ENCODE measurements at places on chromosomes 6 and 20.

DNA sequence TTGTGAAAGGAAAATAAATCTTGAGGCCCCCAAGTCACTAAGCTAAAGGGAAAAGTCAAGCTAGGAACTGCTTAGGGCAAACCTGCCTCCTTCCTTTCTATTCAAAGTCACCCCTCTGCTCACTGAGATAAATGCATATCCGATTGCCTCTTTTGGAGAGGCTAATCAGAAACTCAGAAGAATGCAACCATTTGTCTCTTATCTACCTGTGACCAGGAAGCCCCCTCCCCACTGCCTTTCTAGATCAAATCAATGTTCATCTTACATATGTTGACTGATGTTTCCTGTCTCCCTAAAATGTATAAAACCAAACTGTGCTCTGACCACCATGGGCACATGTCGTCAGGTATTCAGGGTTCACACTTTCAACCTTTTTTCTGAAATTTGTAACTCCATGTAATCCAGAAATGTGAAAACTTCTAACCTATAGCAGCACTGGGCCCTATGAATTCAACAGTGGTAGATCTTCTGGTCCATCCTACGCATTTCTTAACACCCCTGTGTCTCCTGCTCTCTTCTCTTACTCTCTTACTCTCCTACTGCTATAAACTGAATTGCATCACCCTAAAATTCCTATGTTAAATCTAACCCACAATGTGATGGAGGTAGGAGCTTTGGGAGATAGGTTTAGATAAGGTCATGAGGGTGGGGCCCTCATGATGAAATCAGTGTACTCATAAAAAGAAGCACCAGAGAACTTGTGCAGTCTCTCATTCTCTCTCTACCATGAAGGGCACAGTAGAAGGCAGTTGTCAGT is 89.3 kb downstream of the EPB41L2 start:
- no peak for DNase-seq

- no peak for DNase-seq
Measured at GRCh38 chr20:5696011-5696559, 54.1 kb upstream of the SHLD1 start.

- DNase-seq: no peak
Measured at GRCh38 chr6:152697634-152698033, at the start of gene MYCT1. Gene MYCT1 (plus strand): TSS chr6:152697897. CDS start chr6:152697903, 6 bp downstream.

DNA sequence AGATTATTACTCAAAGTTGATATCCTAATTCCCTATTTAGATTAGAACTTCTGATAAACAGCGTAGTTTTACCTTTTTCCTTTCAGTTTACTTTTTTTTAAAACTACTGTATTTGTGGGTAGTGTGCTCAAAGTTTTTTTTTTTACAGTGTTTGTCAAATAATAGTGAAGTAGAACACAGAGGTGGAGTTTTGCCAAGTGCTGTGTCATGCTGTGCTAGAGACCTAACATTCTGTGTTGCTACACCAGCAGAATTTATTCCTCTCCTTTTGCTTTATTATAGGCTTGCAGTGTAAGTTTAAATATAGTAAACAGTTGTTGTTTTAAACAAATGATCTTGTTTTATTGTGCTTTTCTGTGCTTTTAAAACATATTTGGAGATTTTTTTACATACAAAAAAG is 125.4 kb downstream of the HIVEP1 start:
- DNase-seq: no peak

- DNase-seq: no peak
Measured at GRCh38 chr6:151379933-151380847, 11.2 kb downstream of the ZBTB2 start.

GRCh38 chr20:49172413-49172812 is 15.7 kb downstream of the STAU1 start:
- no peak for DNase-seq

- DNase-seq: no peak
Measured at GRCh38 chr6:91196729-91197128, 609.9 kb upstream of the MAP3K7 start.

DNA sequence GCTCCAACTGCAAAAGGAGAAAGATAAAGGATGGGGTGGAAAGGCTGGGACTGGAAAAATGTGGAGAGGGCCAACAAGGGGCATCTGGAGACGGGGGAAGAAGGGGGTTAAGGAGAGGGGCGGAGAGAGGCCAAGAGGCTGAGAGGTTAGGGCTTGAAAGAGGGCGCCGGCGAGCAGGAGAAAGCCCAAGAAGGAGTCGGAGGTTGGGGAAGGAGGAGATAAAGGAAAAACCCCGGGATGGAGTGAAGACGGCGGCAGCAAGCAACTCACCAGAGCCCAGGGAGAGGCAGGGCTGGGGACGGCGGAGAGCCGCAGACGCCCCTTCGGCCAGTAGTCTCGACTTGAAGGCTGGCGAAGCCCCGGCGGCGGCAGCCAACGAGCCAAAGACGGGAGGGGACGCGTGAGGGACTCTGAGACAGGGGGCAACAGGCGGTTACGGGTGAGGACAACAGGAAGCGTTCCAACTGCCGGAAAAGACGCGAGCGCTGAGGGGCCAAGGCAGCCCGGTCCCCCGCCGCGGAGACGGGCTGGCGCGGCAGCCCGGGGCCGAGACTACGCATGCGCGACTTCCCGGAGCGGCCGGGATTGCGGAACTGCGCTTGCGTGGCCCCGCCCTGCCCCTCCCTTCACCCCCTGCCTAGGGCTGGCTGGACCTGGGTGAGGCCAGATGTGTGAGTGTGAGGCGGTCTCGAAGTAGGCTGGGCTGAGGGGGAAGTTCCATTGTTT is at the start of gene STK38:
Gene STK38 (minus strand): TSS at position 560 of the 726 bp plus-strand sequence. CDS start 7,277 bp downstream, outside the sequence.
- peak; percentile 94 for DNase-seq

DNA sequence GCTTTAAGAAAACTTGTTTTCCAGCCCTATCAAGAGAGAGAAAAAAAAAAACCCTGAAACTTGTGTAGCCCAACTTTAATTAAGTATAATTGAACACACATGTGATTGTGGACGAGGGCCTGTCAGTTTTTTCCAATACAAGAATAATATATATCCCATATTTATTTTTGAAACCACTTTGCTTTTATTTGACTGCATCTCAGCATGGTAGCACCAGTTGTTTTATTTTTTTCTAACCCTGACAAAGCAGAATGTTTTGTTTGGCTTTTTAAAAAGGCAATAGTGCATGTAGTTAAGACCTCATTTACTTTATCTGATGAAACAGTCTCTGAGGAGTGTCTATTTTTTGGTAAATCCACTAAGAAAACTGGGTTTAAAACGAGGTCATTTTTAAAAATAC is 257.7 kb downstream of the CDKAL1 start:
- no peak for DNase-seq

DNA sequence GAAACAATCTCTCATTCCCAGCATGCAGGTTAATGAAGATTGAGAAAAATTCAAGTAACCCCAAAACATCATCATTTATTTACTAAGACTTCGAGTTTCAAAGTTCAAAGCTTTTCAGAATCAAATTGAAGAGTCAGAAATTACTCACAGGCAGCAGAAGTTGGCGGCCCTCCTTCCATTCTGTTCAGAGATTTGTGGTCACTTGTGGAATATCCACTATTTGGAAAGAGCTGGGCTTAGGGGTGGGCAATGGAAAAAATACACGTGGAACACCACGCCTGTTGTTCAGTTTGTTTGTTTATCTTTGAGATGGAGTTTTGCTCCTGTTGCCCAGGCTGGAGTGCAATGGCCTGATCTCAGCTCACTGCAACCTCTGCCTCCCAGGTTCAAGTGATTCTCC is 108.6 kb upstream of the NAA20 start:
- no peak for DNase-seq

DNA sequence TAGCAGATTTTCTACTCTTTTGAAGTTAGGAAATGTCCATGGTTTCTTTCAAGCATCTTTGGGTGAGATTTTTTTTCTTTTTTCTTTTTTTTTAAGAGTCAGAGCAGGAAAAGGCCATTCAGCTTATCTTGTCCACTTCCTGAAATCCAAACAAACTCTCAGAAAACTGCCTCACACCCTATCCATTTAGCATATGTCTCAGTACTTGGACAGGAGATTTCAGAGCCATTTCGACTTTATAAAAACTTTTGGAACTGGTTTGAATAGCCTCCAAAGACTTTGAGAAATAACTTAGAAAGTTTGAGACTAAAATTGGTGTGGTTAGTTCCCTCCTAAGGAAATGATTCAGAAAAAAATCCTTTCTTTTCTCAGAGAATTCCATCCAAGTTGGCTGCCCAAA is 125.1 kb downstream of the MYLK4 start:
- DNase-seq: no peak

DNA sequence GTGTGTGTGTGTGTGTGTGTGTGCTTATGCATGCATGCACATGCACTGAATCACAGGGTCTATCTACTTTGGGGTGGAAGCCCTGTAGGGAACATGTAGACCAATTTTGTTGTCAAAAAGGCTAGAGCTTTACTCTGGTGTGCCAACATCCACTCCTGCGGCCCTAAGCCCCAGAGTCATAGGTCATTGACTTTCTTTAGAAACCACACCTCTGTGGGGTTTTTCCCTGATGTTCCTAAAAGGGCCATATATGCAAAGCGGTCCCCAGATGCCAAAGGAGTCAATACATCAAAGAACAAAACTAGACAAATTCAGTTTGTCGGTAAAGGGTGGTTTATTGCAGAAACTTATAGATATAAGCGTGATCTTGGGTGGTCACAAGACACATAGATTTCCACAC is 29.8 kb upstream of the SLC2A12 start:
- DNase-seq: no peak

DNA sequence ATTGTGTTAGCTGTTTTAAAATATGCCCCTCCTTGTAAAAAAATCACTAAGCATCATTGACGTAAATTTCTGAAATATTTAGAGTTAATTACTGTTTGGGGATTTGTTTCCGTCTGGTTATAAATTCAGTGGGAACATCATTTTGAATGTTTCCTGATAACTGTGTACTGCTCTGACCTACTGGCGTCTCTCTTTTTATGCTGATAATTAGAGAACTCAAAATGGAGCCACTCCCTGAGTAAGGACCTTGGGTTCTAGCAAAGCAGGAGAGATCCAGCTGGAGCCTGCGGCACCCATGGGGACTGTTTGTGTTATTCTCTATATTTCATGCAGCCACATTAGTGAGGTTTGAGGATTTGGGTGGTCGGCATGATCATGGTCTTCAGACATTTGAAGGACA is 124.9 kb downstream of the SOBP start:
- no peak for DNase-seq

DNA sequence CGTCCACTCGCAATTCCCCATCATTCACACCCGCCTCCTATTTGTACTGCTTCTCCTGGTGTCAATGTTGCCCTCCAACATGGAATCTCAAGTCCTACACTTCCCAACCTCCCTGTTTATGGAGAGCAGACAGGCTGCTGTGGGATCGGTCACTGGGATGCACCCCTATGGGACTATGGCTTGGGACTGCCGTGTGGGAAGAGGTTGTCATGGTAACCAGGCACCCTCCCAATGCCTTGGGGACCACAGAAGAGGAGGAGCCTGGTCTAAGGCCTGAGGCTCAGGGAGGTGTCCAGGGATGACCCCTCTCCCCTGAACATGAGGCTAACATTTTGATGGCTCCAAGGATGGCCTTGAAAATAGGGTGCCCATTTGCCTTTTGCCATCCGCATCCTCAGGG is 116.6 kb upstream of the CST7 start:
- no peak for DNase-seq

DNA sequence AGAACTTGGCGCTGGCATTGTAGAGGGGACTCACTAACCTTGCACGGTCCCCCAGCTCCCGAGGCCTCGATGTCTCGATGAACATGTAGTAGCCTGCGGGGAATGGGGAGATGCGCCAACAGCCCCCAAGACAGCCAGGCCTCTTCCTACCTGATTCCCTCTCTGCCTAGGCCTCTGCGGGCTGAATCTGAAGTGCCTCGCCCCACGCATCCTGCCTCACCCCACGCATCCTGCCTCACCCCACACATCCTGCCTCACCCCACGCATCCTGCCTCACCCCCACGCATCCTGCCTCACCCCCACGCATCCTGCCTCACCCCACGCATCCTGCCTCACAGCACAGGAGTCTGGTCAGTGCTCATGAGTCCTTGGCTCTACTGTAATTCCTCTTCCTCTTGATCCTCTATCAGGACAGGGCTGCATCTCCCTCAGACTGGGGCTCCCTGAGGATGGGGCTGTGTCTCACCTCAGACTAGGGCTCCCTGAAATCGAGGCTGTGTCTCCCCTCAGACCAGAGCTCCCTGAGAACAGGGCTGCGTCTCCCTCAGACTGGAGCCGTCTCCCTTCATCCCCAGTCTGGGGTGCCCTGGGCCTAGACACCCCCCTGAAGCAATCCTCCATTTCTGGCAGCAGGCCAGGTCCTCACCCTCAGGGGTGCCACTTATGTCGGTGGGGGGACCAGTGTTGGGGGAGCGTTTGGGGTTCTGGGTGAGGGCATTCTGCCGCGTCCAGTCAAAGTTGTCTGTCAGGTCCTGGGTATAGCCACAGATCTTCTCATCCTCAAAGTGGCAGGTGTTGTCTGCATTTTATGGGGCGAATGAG is 53.6 kb downstream of the MDGA1 start:
- DNase-seq: no peak

DNA sequence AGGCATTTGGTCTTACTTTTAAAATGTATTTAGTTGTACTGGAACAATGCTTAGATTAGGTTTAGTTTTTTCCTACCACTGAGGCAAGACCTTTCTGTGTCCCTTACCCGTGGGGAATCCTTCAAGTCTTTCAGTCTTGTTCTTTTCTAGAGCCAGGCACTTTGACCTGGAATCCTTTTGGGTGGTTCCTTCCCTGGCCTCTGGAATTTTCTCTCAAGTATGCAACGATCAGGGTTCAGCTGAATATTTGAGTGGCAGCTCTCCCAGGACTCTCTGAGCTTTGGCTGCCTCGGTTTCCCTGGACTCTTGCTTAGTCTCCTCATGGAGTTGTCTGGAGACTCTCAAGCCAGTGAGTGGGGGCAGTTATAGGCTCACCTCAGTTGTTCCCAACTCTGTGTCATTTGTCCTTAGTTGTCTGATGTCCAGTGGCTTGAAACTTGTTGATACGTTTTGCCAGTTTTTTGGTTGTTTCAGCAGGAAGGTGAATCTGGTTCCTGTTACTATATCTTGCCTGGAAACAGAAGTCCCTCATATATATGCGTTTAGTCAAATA is 118.1 kb downstream of the QKI start:
- DNase-seq: no peak

DNA sequence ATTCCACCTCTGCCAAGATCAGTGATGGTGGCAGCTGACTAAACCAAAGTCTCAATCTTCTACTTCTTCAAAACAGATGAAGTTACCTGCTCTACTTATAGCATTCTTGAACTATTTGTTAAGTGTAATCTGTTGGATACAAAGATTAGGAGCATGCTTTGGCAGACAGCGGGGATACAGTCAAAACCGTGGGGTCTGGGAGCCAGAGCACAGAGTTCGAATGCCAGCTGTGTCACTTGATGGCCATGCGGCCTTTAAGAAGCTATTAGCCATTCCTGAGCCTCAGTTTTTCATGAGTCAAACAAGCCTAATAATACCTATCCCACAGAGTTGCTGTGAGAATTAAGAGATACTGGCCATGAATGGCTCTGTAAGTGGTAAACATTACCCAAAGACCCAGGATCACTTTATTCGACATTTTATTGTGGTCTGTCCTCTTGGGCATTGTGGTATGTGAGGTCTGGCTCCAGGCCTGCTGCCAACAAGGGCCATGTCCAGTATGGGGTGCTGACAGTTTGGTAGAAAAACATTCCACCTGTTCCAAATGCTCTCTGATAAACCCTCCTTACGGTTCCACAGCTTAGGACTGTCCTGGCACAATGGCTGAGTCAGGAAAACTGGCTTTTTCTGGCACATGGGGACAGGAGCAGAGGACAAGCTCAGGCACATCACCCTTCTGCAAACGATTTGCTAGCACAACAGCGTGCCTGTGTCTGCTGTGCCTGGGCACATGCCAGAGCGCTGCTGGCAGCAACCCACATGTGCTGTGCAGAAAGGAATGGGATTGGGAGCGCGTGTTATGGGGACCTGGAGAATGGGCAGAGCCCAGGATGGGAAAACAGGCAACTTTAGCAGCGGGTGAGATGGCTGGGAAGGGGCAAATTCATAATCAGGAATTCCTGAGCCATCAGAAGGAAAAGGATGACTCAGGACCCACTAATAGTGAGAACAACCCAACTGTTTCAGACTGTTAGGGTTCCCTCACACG is 15.7 kb upstream of the FAM83C start:
- DNase-seq: no peak

Data from WTC11 (cell line).